ENCODE measurements at places on chromosomes 12 and 14.

DNA sequence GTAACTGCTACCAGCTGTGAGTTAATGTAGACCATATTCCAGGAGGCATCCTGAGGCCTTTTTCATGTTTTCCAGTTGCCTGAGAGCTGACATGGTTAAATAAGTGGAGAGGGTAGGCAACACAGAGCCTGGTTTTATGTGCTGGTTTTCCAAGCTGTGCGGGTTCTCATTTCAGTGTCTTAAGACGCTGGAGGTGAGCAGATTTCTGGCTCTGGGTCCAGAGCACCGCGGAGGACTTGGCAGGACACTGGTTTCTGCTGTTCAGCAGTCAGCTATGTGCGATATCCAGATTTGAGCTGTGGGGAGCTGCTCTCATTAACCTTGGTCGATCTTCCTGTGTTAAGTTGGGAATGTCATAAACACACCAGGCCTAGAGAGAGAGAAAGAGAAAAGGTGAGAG lies 680.8 kb downstream of the BCL11B start:
- DNase-seq = no peak

- peak; percentile 36 for DNase-seq
Observed at GRCh38 chr14:102568115-102568614, 24.3 kb upstream of the RCOR1 start.

DNA sequence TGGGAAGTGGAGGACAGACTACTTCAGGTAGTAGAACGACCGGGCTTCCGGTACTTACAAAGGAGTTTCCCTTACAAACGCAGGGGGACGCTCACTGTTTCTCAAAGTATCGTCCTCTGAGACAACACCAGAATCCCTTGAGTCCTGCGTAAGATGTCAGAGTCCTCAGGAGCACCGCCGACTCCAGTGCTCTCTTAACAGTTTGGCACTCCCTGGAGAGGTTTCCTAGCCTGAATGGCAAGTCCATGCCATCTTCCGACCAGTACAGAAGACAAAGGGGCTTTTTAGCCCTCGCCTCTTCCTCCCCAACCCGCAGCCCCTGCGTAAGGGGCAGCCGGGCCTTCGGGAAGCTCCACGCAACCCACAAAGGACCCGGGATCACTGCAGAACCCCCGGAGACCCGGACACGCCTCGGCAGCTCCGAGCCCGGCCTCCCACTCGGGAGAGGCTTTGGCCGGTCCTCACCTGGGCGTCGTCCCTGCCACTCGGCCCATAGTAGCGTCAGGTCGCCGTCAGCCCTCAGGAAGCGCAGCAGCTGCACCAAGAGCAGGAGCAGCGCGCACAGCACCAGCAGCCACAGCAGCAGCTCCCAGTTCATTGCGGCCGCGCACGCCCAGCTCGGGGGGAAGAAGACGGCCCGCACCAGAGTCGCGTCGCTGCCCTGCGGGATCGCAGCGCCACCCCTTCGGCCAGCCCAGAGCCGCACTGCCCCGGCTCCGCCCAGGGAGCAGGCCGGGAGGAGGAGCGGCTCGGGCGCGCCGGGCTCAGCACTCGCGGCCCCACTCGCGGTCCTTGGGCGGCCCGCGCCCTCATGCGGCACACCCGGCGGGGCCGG lies at the start of gene DHRS7:
Gene DHRS7, minus strand, starts transcription at position 687 of the 835 bp plus-strand sequence. Its CDS starts 89 bp downstream, at position 598.
- DNase-seq = peak; percentile 73

- no peak for DNase-seq
Observed at GRCh38 chr14:24297190-24297964, 2.2 kb downstream of the DHRS1 start.

GRCh38 chr12:171743-172676 lies 41.9 kb downstream of the SLC6A12 start:
- DNase-seq = no peak

GRCh38 chr12:50112456-50113218 lies 601 bp downstream of the COX14 start:
- peak; percentile 31 for DNase-seq

DNA sequence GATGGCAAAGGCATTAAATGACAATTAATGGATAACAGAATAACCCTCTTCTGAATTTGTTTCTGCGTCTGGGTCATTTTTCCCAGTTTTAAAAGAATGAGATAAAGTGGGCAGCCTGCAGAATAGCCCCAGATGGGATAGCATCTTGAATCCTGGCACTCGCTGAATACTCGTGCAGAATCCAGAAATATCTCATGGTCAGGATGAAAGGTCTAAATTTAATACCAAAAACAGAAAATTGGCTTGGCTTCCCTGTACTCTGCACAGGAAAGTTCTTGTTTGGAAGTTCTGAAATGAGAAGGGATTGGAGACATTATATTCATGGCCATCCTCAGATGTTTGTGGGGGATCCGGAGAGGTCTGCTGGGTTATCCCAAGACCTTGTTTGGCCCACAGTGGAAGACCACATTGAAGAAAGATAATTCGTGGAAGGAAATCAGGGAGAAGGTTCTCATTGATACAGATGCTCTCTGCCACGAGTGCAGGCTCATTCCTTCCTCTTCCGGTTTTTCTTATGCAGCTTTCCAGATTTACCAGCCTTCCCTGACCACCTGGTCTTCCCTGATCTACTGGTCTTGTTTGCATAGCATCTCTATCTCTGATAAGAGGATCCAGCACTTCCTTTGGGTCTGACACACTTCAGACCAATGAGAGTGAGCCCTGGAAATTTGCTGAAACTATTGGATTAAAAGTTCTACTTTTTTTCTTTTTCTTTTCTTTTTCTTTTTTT lies 6.0 kb upstream of the IFT81 start:
- no peak for DNase-seq

DNA sequence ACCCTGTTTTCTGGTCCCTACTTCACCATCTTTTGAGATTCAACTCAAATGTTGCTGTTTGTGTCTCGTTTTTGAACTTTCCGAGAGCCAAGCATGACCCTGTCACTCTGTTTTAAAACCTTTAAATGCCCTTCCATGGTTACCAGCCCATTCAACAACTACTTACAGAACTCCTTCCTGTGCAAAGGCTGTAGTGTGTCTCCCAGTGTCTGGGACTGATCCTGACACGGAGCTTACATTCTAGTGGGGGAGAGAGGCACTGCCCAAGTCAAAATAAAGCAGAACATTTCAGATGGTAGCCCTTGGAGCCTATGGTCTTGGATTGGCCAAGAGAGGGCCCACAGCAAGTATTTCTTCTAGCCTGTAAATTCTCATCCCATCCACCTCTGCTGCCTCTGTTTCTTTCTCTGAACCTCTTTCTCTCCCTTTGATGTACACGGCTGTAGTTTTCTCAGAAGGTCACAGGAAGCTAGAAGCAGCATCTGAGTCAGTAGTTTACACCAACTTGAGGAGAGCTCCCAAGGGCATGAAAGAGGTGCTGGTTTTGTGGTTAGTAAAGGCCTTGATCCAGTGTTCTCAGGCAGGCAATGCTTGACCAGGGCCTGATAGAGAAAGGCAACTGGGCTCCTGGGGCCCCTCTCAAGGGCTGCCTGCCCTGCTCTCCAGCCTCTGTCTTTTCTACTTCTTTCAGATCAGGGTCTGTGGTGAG lies 42.3 kb upstream of the SLC24A4 start:
- no peak for DNase-seq

DNA sequence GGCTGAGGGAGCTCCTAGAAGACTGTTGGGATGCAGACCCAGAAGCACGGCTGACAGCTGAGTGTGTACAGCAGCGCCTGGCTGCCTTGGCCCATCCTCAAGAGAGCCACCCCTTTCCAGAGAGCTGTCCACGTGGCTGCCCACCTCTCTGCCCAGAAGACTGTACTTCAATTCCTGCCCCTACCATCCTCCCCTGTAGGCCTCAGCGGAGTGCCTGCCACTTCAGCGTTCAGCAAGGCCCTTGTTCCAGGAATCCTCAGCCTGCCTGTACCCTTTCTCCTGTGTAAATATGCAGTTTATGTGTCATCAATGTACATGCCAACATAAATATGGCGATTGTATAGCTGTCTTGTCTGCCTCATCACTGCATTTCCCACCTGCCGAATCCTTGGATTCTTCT lies 7.5 kb downstream of the AMHR2 start:
- DNase-seq = no peak

DNA sequence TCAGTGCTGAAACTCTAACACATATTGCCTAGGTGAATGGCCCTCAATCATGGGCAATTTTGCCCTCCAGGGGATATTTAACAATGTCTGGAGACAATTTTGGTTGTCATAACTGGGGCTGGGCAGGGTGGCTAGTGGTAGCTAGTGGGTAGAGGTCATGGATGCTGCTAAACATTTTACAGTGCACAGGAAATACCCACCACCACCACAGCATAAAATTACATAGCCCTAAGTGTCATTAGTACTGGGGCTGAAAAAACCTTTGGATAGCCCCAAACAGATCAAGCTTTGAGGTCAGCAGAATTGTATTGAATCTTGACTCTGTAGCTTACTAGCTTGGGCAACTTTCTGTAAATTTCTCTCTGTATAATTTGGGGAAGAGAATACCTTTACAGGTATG lies 758.0 kb downstream of the BCL11B start:
- no peak for DNase-seq

DNA sequence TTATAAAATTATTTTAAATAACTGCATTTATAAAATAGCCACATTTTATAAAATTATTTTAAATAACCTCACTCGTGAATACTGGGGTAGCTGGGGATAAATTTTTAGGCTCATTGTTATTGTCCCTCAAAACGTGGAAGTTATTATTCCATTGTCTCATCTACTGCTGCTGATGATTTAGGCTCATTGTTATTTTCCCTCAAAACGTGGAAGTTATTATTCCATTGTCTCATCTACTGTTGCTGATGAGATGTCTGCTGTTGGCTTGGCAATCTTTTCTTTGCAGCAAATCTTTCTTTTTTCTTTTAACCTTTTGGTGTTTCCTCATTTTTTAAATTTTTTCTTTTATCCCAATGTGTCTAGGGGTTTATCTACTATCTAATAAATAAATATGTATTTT lies 182.6 kb upstream of the PZP start:
- DNase-seq = no peak

DNA sequence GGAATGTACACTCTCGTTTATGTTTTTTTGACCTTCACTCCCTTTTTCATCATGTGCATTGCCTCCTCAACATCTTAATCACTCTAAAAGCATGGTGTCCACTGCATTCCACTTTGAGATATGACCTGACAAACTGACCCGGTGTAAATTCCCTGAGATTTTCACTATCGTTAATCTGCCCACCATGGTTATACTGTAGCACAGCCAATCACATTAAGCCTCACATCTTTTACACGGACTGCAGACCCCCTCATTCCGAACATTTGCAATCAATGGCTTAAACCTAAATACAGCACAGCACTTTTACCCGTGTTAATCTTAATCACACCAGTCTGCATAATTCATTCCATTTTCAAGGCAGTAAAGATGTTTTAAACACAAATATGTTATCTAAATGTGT lies 2.4 kb downstream of the RERG start:
- DNase-seq = no peak

GRCh38 chr14:74867673-74868072 lies 8.3 kb downstream of the PROX2 start:
- DNase-seq = peak; percentile 43

DNA sequence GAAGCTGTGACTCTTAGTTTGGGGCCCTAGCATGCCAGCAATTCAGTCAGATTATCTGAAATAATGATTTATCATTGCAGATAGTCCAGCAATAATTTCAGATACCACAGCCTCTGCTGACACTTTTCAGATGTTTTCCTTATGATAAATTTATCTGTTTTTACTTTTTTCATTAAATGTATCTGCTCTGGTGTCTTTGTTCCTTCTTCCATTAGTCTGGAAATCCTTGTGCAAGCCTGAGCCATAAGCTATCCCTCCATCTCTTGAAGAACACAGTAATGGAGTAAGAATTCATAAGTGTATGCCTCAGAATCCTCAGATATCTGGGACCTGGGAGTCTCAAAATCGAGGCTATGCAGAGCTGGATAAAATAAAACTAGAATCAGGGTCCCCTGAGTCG lies 146.4 kb upstream of the KRR1 start:
- no peak for DNase-seq

- no peak for DNase-seq
Observed at GRCh38 chr14:74980398-74980730, 22.4 kb upstream of the EIF2B2 start.

DNA sequence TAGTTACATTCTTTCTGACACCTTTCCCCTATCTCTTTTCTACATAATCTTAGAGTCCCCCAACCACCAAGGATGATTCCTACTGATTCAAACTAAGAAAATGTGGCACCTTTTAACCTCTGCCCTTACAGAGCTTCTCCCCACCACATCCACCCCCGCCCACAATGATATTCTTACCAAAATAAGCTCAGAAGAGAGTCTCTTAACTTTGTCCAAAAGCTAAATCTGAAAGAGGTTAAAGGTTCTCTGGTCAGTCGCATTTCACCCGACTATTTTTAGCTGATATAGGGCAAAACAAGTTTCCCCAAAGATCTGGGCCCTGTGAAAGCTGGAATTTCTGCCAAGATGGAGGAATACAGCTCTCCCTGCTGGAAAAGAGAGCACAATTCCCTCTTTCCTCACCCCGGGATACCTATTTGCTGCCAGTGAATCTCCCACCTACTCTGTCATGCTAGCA lies 128.6 kb downstream of the ZFP36L1 start:
- peak; percentile 35 for DNase-seq

GRCh38 chr14:104941508-104942365 lies 17.1 kb downstream of the PLD4 start:
- DNase-seq = no peak

Measured in CD4-positive, alpha-beta T cell treated with Interleukin-4 for 4 hours (primary cell).